ENCODE measurements at places on chromosomes 3 and 15.

- peak; percentile 30 for DNase-seq
These were observed 20.9 kb downstream of the NOX5 start for GRCh38 chr15:69035205-69035917.

DNA sequence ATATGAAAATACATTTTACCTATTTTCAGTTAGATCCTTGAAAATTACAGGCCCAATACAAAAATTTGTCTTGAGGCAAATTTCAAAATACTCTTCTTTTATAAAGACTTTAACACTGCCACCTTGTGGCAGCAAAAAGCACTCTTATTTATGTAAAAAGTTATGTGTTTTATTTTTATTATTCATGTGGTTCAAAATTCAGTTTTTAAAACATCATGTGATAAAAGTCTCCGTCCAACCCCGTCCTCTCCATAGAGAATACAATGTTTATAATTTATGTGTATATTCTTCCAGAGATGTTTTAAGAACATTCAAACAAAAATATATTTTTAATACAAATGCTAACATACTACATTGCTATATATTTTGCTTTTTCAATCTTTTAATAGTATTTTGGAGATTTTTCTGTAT is 36.9 kb upstream of the TRIM59 start:
- no peak for DNase-seq

GRCh38 chr15:49844390-49844789 is 223.5 kb downstream of the DTWD1 start:
- DNase-seq, result no peak

DNA sequence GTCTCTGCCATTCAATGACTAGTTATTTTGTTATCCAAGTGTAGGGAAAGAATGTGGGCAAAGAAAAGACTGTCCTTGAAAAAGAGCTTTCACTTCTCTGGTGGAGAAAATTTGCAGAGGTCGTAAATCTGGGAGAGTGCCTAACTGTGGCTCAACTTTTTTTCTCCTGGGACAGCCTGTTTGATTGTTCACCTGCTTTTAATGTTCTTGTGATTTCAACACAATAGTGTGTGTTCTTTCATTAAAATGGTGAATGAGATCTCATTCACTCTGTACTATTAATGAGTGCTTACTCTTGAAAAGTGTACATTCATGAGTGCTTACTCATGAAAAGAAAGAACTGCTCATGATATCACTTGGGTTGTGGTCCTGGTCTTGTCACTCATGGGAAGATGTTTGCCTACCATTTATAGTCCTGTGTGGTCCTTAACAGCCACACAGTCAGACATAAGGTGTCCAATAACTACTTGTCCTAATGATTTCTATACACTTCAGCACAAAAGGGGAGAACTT is 567.3 kb downstream of the GRM7 start:
- DNase-seq, result no peak

DNA sequence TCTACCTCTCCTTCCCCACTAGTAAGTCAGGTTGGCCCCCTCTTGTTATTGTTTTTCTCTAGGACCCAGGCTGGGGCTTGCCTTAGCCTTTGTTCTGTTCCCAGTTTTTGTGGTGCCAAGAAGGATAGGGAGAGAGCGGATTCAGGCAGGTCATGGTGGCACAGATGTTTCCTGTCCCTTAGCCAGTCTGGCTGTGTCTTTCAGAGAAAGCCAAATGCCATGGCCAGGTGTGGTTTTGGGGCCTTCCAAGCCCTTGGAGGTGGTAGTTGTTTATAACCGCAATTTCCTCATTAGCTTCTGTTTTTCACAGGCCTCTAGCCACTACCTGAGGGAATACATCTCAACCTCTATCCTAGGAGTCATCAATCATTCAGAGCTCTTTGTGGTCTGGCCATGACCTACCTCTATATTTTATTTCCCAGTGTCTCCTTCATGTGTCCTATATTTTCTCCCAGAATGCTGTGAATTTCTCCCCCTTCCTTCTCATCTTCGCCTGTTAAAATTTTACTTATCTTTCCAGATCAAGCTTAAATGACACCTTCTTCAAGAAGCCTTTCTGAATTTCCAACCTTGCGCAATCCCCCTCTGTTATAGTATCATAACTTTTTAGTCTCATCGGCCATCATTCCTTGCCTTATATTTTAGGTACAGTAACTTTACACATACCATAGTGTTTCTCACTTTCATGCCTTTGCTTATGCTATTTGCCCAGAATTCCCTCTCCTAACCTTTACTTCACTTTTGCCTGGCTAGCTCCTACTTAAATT is 38.2 kb downstream of the TIMP4 start:
- no peak for DNase-seq

DNA sequence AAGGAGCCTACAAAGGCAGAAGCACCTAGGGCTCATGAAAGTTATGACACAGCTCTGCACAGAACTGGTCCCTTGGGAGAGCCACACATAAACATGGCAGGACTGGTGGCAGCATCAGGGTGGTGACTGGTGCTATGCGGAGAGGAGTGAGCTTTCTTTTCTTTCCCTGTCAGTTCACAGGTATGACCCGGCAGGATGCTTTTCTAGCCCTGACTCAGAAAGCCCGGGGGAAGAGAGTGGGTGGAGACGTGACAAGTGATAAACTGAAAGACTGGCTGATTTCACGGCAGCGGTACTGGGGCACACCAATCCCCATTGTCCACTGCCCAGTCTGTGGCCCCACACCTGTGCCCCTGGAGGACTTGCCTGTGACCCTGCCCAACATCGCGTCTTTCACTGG is 103.0 kb downstream of the LARS2 start:
- peak; percentile 64 for DNase-seq

Measured in activated T-cell treated with anti-CD3 and anti-CD28 coated beads, Interleukin-2, amount 50 U/mL, for 48 hours (primary cell).